ENCODE measurements at places on chromosomes 5 and 9. TPM values are rescaled to one million over a fixed set of nuclear protein-coding genes. Genes with fewer than 3 reads are reported as not detected.

The CD72 gene
- 0.52 TPM for total RNA-seq

- no peak for DNase-seq
These were observed 36.6 kb downstream of the MVB12B start for GRCh38 chr9:126363250-126363649.

DNA sequence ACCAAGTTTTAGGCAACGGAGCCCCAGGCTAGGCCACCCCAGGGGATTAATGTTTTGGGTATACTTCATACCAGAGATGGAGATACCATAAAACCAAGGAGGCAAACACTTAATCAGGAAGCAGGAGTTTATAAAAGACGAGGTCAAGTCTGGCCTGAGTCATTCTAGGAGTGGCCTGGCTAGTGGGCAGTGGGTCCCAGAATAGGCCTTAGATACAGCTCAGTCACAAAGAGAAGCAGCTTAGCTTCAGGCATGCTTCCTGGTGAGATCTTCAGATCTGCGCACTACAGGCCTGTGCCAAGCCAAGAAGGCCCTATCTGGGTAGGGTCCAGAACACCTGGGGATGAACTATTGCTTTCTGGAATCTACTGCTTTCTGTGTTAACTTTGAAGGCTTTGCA lies 20.6 kb upstream of the NR5A1 start:
- no peak for DNase-seq

The STOM gene
- total RNA-seq: 215 TPM

DNA sequence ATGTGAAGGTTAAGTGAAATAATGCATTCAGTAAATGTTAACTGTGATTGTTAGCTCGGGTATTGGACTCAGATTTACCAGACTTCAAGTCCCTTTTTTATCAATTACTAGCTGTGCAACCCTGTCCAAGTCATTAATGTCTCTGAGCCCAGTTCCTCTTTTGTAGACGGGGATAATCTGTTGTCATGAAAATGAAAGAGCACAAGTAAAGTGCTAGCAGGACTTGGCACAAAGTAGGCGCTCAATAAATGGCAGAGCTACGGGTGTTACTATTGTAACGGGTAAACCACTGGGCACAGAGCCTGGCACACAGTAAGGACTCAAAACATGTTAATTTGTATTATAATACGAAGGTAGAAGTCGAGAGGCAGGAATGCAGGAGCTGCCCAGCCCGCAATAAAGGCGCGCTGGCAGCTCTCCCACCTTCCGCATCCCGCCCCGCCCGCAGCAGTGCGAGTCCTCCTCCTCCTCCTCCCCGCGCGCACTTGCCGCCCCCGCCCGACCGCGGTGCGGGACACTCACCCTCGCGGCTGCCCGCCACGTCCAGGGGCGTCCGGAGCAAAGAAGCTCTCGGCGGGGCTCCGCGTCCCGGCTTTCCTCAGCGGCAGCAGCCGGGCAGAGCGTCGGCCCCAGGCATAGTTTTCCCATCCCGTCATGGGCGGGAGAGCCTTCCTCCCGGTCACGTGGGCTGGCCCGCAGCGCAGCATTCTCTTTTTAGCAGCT lies at the start of gene C1QTNF2:
TSS of gene C1QTNF2 (minus strand) at position 637 of the 723 bp plus-strand sequence. CDS start 15,615 bp downstream, outside the sequence.
- peak; percentile 63 for DNase-seq

DNA sequence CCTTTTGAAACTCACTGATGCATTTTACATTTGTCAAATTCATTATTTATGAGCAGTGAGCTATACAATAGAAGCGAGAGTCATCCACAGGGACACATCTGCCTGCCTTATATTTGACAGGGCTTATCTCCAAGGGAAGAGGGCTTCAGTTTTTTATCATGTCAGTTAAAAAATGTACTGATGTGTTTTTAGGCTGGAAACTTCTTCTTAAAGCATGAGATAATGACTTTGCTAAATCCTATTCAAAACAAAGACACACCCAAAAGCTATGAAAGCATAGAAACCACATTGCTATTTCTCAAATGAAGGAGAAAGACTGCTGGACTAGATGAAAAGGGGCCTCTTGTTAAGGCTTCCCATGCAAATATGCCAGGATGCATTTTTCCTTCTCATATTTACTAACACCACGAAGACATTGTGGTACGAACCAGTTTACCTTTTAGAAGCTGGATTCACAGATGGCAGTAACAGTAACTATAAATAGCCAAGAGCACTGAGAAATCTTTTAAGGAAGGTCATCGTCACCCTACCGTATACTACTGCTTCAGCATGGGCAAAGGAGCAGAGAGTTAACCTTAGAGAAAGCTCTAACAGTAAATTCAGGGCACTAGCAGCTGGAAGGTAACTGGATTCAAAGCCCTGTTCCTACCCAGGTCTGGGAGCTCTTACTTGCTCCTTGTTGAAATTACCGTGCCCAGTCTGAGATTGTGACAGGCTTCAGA lies 86.3 kb upstream of the IFNK start:
- DNase-seq: no peak

- DNase-seq: no peak
These were observed 548.9 kb downstream of the HINT1 start for GRCh38 chr5:130616161-130616560.

The GPX3 gene
- 803 TPM for total RNA-seq

The FOXD1 gene
- total RNA-seq: 0.12 TPM

DNA sequence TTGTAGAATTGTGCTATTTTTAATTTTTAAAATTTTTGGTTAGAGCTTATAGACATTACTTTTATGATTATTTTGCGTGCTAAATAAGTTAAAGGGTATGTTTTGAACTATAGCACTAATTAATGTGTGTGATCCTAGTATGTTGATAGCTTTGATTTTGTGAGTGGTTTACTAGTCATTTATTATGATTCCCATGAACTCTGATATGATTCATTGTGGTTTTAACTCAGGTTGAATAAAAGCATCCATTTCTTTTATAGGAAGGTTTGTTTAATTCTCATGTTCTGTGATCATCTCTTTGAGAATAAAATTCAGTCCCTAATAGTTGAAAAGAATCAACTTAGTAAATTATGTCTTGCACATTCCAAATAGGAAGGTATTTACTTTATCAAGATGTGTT lies 22.5 kb downstream of the C5orf22 start:
- DNase-seq: no peak

The FBP2 gene
- total RNA-seq: not detected

The PRDM9 gene
- total RNA-seq: not detected

The TMC1 gene
- total RNA-seq: 0.59 TPM

DNA sequence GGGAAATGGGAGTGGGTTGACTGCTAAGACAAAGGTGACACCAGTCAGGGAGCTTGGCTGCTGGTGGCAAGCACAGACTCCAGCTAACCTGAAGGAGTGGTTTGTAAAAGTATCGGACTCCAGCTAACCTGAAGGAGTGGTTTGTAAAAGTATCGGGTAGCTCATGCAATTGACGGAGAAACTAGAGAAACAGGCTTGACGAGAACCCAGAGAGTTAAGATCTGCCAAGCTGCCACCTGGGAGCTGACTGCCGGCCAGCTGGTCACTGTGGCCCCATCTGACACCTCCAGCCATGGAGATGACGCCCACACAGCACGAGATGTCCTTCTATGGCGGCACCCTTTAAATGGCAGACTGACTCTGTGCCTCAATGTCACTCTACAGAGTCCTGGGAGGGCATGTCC lies 28.3 kb upstream of the CRB2 start:
- no peak for DNase-seq

The DENND4C gene
- total RNA-seq: 26.9 TPM

The SPINK4 gene
- not detected for total RNA-seq

GRCh38 chr5:10622810-10623209 lies 58.9 kb downstream of the ANKRD33B start:
- no peak for DNase-seq

DNA sequence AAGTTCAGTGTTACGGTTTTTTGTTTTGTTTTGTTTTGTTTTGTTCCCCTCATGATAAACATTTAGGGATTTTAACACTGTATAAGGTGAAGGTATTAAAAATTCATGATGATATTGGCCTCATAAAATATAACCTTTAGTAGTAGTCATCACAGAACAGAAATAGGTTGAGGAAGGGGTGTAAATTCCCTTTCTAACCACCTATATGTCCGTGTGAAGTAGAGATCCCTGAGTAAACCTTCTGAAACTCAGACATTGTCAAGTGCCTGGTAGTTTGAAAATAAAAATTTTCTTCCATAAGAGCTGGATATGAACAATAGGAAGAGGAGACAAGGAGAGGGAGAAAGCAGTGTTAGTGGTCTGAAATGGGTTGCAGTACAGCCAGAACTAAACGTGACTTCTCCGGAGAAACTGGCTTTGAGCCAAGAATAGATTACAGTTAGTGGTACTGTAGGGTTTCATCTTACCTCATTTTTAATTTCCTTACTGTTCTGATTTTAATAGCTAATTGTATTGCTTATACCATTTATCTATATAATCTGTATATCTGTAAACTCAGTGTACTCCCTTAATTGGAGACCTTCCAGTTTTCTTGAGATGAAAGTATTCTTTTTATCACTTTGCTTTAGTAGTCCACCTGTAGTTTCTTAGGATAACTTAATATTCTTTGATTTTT lies 18.3 kb downstream of the UGCG start:
- DNase-seq: no peak

GRCh38 chr9:127121628-127122175 lies 733 bp downstream of the ANGPTL2 start:
- DNase-seq: no peak

DNA sequence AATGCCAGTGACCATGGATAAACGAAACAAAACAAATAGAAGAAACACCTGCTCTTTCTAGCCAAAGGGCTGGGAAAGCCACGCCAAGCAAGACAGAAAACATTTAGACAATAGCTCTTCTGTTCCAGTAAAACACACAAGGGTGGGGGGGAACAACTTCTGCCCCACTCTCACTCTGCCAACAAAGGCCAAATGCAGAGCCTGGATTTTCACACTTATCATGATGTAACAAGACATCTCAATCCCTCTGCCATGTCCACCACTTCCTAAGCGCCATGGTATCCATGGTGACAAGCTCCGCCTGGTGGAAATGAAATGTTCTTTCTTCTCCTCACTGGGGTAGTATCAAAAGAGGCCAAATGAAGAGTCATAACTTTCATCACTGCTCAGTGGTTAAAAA lies 60.6 kb downstream of the DRD1 start:
- DNase-seq: no peak

The GRIN1 gene
- not detected for total RNA-seq

DNA sequence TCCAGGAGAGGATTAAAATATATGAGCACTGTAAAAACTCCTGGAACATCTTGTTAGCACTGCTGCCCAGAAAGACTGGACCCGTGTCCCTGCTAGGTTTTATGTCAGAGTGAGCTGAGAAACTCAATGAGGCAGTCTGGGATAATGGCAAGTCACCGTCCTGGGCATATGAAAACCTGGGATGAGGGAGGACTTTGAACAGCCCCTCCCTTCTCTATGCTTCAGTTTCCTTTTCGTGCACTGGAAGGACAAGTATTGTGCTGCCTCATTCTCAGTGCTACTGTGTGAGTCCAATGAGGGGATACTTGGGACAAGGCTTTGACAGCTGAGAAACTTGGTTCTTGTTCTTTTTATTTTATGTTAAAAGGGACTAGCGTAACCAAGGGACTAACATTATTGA lies 143.0 kb upstream of the SHB start:
- DNase-seq: no peak

The ARHGEF28 gene
- total RNA-seq: 2.0 TPM

Data from heart right ventricle (tissue), 16 donors.